HFF-Myc (cell line): ENCODE measurements at places on chromosomes 2 and 18.

DNA sequence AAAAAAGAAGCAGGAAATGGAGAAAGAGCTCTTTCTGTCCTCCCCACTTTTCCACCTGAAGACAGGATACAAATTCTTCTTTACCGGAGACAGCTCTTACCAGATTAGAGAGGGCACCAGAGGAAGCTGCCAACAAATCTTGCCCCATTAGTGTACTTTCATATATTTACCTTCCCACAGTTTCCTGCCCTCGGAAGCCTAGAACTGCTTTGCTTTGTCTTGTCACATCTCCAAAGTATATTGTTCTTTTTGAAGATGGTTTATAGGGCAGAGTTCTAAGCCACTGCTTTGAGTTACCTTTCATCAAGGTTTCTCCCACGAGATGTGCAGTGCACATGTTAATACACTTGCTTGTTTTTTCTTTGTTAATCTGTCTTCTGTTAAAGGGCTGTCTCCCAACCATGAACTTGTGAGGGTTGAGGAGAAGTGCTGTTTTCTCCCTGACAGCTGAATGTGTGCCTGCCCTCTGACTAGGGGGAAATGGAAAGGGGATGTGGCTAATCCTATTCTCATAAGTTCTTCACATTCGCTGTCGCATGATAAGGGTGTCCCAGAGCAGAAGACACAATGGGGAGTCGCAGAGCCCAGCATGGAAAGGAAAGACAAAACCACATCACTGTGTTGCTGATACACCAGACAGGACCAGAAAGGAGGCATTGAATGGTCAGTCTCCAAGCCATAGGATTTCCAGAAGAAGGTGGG is 24.2 kb downstream of the CENPA start:
- DNase-seq, result no peak

DNA sequence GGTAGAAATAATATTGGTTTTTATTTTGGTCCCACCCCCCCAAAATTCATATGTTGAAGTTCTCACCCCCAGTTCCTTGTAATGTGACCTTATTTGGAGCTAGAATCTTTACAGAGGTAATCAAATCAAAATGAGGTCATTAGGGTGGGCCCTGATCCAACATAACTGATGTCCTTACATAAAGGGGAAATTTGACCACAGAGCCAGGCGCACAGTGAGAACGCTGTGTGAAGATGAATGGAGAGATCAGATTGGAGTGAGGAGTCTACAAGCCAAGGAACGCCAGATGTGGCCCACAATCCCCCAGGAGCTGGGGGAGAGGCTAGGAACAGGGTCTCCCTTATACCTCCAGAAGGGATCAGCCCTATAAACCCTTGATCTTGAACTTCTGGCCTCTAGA is 31.6 kb upstream of the TRIB2 start:
- DNase-seq, result no peak

DNA sequence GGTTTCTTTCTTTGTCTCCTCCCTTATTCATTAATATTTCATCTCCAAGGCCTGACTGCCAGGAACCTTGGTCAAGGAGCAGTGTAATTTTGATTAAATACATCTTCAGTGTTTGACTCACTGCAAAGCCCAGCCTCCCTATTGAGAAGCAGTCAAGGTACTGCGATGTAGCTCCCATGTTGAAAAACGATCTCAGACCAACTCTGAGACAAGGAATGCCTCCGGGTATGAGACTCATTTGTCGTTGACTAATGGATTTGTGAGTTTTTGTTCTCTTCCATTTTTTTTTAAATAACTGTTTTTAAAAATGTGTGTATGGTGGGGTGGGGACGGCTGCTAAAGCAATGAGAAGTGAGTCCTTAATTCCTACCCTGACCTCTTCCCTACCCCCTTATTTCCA is 361.6 kb downstream of the SOX11 start:
- DNase-seq, result no peak

- no peak for DNase-seq
These were observed 359.3 kb upstream of the SALL3 start for GRCh38 chr18:78620326-78620725.

DNA sequence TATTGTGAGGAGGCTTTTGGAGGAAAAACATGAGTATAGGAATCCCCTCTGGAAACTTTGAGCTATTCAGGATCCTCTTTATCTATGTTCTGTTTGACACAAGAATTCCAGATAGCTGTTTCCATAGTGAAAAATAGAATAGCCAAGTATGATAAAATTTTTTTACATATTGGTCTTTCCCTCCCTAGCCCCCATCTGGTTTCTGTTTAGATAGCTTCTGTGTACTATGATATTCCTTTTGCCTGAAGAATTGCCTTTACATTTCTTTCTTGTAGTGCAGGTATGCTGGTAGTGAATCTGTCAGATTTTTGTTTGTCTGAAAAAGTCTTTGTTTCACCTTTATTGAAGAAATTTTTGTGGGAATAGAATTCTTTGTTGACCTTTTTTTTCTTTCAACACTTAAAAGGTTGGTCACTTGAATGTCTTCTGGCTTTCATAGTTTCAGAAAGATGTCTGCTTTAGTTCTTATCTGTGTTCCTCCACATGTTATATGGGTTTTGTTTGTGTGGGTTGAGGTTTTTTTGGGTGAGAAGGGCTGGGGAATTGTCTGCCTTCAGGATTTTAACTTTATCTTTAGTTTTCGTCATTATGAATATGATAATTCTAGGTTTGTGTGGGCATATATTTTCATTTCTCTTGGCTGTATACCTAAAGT is 29.9 kb upstream of the FBLN7 start:
- no peak for DNase-seq

DNA sequence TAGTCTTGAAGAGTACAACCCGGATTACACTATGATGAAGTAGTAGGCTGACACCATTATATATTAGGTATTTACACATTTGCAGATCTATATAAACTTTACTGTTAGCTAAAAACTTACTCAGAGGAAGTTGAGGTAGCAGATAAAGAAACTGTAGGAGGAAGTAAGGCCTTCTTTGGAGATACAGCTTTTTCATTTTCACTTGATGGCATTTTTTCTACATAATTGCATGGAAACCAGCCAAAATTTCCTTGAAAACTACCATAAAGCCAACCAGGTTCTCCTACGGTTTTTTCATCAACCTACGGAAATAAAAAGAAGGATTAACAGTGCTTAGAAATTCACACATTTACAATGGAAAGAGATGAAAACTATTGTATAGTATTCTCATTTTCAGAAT is 86.6 kb downstream of the FAM228A start:
- DNase-seq, result no peak

DNA sequence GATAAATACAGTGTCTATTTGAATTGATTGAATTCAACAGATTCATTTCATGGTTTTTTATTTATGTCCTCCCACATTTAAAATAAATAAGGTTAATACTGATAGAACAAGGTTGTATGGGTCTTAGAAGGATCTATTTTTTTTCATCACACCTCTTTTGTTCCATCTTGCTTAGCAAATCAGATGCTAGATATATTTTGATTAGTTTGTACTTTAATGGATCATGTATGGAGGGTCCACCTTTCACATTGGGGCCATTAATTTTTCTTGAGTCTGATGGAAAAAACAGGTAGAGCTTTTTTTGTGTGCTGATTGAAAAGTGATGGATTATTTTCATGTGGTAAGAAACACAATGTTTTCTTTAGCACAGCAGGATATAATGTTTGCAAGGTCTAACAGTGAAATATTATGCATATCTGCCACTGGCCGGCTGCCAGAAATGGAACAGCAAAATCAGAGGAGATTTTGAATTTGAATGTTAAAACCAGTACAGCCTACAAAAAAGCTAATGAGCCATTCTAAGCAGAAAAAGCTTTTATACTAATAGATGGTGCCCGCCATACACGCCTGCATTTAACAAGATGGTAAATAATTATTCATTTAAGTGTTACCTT is 188.1 kb upstream of the ETAA1 start:
- no peak for DNase-seq

DNA sequence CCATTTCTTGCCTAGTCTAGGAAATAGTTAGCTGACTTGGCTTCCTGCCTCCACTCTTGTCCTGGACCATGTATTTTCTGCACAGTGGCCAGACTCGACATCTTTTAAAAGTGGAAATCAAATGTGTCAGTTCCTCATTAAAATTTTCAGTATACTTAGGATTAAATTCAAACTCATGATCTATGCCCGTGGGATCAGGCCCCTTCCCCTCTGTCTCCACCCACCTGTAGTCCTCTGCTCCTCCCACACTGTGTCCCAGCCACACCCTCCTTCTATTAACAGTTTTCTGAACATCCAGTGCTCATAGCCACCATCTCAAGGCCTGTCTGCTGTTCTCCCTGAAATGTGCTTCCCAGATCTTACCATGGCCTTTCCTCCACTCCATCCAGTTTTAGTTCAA is 13.3 kb downstream of the ARHGAP25 start:
- DNase-seq, result no peak

DNA sequence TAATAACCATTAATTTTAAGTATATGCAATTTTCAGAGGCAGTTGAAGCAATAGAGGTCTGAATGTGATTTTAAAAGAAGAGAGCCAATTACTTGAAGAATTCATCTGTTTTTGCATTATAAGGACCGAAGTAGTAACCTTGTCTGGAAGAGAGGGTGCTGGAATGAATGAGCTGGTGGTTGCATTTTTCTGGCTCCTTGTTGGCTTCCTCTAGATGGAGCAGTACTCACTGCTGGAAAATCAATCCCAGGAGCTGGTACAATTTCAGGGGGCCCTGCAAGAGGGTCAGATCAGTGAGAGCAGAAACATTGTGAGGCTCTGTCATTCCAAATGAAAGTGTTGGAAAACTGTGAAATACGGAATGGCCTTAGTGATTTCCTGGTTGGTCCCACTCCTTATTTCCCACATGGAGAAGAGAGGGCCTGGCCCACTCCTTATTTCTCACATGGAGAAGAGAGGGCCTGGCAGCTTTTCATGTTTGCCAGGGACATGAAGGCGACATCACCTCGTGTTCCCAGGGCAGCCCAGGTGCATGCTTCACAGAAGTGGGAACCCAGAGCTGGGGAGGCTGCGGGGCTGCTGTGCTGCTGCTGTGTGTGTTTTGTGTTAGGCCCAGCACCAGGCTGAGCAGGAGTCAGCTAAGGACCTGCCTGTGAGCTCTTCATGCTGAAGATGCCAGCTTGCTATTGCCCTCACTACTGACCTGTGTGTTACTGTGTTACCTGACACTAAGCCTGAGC is 197.4 kb downstream of the SNTG2 start:
- no peak for DNase-seq

DNA sequence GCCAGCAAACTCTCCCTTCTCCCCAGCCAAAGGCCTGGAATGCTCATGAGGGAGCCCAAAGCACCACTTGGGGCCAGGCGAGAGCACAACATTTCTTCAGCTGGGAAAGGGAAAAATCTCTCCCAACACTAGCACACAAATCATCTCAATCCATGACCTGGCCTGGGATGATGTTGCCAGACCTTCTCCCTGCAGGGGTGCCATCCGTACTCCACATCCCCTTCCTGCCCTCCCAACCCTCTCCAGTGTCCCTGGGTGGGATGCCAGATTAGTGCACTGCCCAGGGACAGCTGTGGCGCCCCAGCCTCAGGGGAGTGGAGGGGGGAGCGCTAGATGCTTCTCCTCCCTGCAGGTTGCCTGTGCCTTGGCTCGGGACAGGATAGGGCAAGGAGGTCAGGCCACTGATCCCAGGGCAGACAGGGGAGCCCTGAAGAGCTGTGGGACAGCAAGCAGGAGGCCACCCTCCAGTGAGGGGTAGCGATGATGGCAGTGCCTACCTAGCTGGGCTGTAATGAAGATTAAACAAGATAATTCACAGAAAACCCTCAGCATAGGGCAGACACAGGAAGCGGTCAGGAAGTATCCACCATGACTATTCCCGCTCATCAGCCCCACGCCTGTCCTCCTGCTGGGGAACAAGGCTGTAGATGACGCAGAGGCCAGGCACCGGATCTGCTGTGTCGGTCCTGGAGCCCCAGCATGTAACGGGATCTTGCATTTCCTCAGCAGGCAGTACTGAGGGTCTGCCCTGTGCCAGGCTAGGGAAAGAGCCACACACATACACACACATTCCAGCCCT is 31.1 kb downstream of the SERTAD2 start:
- no peak for DNase-seq

- no peak for DNase-seq
These were observed 111.5 kb downstream of the MBP start for GRCh38 chr18:77021075-77021474.

DNA sequence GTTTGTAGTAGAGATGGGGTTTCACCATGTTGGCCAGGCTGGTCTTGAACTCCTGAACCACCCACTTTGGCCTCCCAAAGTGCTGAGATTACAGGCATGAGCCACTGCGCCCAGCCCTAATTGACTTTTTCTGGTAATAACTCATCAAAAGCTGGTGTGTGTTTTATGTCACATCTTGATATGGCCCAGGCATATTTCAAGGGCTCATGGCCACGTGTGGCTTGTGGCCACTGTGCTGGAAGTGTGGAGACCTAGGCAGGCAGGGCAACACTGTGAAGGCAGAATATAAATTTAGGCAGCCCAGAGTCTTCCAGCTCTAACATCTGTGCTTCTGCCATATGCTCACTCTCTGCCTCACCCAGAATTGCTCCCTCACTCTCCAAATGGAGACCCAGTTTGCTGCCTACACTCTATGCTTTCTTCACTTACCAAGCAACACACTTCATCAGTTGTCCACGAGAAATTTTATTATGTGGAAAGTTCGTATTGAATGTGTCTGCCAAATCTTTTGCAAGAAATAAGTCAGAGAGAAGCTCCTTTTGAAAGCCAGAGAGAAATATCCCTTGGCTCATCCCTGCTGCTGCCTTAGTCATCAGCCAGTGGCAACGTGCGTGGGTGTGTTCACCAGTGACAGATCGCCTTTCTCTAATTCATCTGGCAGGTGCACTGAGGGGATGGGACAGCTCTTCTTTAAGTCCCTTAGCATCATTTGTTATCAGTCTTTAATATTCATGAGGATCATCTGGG is 129.4 kb upstream of the CXCR4 start:
- DNase-seq, result no peak

DNA sequence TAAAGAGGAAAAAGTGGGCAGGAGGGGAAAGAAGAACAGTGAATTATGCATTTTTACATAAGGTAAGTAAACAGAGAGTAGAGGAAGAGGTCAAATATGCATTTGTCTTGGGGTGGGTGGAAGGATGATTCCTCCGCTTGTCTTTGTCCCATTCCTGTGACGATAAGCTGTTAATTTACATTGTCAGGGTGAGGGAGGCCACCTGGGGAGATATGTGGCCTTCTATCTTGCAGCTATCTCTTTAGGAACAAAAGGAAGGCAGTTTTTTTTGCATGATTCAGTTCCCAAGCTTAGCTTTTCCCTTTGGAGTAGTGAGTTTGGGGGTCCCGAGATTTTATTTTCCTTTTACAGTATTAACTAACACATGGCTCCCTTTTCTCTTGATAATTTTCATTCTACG is 2.2 kb upstream of the INPP4A start:
- DNase-seq, result no peak
